Peyer's patch (tissue), 4 donors: ENCODE measurements at places on chromosomes 3 and 15.

- DNase-seq = no peak
These were observed 600.2 kb upstream of the GRM7 start for GRCh38 chr3:6260551-6261191.

- no peak for DNase-seq
These were observed 88.0 kb upstream of the OSBPL11 start for GRCh38 chr3:125683067-125683829.

DNA sequence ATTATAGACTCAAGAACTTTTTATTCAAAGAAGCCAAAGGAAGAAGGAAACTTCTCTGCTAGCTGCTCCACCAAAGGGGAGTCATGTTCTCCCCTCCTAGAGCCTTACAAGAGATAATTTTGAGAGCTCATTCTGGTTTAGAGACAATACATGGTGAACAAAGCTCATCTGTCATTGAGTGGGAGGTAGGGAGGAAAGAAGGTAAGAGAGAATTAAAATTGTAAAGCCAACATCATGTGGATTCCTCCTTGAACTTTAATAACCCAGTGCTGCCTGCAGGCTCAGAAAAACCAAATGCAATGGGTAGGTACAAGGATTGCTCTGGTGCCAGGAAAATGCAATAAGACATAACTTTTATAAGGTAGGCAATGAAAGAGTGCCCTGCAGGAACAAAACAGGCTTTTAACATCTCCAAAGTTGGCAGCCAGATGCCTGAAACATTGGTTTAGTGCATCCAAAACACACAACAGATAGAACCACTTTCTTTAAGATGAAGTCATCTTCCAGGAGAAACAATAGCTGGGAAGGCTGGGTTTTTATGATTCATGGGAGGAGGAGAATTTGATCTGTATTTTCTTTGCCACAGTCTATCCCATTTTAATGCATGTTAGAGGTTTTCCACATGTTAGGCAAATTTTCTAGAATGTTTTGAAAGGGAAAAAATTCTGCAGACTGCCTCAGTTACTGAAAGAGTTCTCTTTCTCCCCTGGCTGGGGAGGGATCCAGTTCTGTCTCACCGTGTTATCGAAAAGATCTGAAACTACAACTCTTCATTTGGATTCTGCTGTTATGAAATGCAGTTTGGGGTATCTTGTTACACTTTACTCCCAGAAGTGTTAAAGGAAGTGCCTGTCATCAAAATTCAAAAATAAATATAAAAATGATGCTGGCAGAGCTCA lies 11.3 kb upstream of the ARHGEF3 start:
- DNase-seq = no peak

GRCh38 chr3:42730294-42730693 lies 27.7 kb upstream of the HHATL start:
- no peak for DNase-seq

DNA sequence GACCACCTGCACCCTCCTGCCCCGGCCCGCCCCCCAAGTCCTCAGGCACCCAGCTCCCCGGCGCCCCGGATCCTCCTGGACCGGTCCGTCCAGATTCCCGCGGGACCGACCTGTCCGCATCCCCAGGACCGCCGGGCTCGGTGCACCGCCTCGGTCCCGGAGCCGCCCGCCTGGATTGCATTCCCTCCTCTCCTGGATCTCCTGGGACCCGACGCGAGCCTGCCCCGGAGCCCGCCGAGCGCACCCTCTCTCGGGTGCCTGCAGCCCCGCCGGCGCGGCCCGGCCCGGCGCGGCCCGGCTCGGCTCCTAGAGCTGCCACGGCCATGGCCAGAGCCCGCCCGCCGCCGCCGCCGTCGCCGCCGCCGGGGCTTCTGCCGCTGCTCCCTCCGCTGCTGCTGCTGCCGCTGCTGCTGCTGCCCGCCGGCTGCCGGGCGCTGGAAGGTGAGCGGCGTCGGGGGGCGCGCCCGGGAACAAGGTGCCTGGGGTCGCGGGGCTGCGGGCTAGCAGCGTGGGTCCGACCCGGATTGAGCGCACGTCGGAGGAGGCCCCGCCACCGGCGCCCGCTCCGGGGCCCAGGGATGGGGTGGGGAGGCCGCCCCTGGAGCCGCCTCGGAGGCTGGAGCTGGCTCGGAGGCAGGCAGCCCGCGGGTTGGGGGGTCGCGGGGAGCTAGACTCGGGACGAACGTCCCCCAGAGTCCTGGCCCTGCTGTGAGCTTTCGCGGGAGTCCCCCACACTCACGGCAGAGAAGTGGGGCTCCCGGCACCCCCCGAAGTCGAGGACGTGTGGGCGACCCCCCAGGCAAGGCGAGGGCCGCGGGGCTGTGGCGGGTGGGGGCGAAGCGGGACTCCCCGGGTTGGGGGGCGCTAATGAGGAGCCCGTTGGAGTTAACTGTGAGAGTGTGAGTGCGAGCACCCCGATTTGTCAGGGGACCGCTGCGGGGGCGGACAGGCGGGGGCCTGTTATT lies 610 bp downstream of the EPHB3 start:
- DNase-seq = no peak

DNA sequence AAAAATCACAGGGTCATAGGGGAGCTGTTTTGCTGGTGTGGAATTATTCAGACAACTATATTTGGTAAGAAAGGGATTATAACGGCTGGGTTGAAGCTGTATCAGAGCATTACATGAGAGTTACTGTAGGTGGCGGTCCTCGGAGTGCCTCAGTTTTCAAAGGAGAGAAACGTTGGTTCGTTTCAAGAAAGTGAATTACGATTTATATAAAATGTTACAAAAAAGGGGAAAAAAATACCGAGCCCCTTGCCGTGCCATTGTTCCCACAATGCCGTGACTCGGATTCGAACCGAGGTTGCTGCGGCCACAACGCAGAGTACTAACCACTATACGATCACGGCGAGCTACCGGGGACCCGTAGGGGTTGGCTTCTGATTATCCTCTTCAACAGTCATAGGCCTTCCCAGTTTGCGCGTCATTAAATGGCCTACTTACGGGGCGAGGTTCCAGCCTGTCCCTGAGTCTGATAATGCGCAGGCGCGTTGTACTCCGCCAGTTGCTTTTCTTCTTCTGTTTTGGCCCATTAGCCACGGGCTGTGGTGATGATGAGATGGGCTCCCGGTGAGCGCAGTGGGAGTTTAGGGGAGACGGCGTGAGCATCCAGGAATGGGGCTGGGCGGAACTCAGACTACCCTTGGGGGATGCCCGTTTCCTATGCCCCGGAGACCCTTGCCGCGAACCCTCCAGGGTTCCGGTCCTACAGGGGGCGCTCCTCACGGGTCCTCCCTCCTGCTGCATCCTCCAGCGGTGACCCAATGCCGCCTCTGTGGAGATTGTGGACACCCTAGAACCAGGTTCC lies 10.8 kb upstream of the SHF start:
- peak; percentile 98 for DNase-seq

DNA sequence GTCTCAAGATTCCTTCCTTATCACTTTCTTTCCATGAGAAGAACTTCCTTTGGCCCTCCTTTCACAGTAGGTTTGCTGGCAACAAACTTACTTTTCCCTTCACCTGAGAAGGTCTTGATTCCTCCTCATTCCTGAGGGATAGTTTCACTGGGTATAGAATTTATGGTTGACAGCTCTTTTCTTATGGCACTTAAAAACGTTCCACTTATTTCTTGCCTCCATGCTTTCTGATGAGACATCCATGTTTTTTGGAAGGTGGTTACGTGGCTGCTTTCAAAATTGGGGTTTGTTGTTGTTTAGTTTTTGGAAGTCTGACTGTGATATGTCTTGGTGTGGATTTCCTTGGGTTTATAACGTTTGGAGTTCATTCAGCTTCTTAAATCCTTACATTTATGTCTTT lies 8.2 kb upstream of the PLXNA1 start:
- DNase-seq = no peak

DNA sequence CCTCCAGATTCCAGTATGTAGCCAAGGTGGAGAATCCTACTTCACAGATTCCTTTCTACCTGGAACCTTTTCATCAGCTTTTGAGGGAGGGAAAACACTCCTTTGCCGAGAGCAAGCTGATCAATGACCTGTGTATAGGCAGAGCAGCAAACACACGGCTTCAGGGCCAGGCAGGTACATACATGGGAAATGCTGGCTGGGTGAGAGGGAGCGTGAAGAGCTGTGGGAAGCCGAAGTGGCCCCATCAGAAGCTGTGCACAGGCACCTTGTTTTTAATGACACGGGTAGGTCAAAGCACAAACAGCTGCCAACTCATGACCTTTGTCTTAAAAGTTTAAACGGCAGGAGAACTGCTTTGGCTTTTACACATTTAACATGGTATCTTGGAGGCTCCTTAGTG lies 25.3 kb downstream of the STARD5 start:
- DNase-seq = peak; percentile 48

- no peak for DNase-seq
These were observed 533.4 kb downstream of the NTRK3 start for GRCh38 chr15:87722941-87723691.

GRCh38 chr3:169387751-169388696 lies 275.5 kb downstream of the MECOM start:
- no peak for DNase-seq

DNA sequence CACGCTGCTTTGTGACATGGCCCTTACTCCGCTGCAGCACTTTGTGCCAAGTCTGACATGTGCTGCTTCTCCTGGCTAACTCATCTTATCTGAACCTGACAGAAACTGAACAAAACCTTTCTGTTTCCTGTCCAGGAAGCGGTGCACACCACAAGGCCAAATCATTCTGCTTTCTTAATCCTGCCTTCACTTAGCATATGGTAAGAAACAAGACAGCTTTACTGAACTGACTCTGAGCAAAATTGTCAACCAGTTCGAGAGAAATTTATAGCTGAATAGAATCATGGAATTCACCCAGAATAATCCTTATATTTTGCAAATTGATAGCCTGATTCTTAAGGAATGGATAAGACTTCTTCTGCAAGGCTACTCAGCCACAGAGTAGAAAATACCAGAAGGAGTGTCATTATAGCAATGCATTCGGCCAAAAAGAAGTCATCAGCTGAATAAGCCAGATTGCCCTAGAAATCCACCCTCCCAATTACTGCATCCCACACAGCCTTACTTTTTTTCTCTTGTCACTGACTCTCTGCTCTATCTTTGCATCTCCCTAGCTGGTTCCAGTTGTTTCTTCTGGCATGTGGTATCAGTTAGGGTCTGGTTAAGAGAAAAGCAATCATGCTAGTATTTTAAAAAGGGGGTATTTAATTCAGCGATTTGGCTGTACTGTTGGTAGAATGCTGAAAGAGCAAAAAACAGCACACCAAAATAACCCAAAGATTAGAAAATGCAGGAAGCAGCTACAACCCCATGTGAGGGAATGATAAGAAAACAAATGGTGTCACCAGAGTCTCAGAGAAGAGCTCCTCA lies 41.6 kb upstream of the STRIT1 start:
- DNase-seq = no peak

GRCh38 chr3:112314649-112315048 lies 18.3 kb upstream of the CD200 start:
- DNase-seq = no peak

DNA sequence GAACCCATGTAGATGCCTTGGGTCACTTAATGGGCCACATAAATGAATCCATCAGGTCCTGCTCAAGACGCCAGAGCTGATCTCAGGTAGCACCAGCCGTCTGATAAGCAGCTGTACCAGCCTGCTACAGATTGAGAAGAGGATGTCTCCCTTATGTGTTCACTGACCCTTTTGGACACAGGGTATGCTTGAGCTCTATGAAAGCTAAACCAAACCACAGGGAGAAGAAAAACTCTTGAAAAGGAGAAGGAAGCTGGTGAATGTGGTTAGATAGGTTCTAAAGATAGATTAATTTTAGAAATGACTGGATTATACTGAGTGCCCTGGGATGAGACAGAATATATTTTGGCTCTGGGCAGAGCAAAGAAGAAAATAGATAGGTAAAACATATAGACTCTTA lies 187.5 kb downstream of the SPATA16 start:
- DNase-seq = no peak

GRCh38 chr15:80308002-80308401 lies 56.0 kb upstream of the CTXND1 start:
- DNase-seq = no peak

DNA sequence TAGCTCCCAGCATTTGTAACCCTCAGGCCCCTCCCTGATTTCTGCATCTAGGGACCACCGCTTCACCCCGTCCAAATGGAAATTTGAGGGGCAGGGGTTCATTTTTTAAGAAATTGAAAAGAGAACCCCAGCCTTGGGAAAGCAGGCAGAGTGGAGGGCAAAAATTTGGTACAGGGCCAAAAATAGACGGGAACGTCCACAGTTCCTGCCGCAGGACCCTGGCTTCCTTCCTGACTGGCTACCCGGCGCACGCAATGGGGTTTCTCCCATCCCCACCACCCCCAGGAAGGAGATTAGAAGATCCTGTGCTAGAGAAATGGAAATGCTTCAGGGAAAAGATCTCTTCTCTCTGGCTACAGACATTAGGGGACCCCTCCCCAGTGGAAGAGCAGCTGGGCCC lies 20.9 kb downstream of the GP9 start:
- no peak for DNase-seq

DNA sequence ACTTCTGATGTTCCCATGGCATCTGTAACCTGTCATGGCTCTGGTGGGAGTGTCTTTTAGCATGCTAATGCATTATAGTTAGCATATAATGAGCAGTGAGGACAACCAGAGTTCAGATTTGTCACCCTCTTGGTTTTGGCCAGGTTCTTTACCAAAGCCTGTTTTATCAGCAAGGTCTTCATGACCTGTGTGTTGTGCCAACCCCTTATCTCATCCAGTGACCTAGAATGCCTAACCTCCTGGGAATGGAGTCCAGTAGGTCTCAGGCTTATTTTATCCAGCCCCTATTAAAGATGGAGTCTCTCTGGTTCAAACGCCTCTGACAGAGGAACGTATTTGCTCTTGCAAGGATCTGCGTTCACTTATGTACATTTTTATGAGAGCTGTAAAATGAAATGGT lies 60.3 kb upstream of the UTS2B start:
- no peak for DNase-seq

GRCh38 chr15:22979238-22980188 lies 655 bp downstream of the CYFIP1 start:
- DNase-seq = peak; percentile 86

DNA sequence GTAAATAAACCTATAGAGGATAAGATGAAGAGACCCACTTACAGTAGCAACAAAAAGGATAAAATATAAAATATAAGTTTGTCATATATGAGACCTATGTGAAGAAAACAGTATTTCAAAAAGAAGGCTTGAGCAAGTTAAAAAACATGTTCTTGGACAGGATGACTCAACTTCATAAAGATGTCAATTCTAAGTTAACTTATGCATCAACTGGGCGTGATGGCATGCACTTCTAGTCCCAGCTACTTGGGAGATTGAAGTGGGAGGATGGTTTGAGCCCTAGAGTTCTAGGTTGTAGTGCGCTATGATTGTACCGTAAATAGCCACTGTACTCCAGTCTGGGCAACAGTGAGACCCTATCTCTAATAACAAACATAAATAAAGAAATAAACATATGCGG lies 59.7 kb downstream of the PDCD6IP start:
- DNase-seq = no peak
